ENCODE measurements at places on chromosomes 16 and 17. TPM values are rescaled to one million over a fixed set of nuclear protein-coding genes. Genes with fewer than 3 reads are reported as not detected.

DNA sequence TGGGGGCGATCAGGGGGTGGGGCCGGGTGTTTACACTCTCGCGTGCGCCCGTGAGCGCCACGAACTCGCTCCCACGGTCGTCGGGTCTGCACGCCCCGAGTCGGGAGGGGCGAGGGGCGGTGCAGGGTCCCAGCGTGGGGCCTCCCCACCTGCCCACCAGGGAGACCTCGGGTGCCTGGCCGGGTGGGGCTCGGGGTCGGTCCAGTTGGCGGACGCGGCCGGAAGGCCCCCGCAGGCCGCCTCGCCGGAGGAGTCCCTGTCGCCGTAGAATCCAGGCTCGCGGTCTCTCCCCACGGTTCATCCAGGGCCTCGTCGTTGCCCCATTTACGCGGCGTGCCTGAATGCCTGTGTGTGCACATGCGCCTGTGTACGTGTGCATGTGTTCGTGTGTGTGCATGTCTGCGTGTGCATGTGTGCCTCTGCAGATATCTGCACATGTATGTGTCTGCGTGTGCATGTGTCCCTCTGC lies 510 bp upstream of the RAB40B start:
- no peaks in the 10 kb centered on the region for H3K27me3 ChIP-seq
- H3K27ac ChIP-seq = peak overlapping the region; percentile 85
- peaks cover 13% of the 10 kb centered on the region for H3K4me1 ChIP-seq
- no peak for DNase-seq
- H3K36me3 ChIP-seq = peaks cover 41% of the 10 kb centered on the region
- H3K4me3 ChIP-seq = peak overlapping the region; percentile 73

- peaks cover 65% of the 10 kb centered on the region for H3K36me3 ChIP-seq
- H3K4me3 ChIP-seq = peak overlapping the region; percentile 75
- peak overlapping the region; percentile 45 for H3K27ac ChIP-seq
- H3K4me1 ChIP-seq = peaks cover 37% of the 10 kb centered on the region
- no peak for DNase-seq
These were observed 46.6 kb upstream of the SLC38A10 start for GRCh38 chr17:81341516-81342268.

The SGCA gene
- total RNA-seq = not detected

GRCh38 chr16:89737341-89738071 lies 16.2 kb downstream of the ZNF276 start:
- no peak overlapping the region for H3K4me3 ChIP-seq
- H3K36me3 ChIP-seq = peaks cover 98% of the 10 kb centered on the region
- H3K27ac ChIP-seq = peak overlapping the region; percentile 14
- H3K27me3 ChIP-seq = no peaks in the 10 kb centered on the region
- DNase-seq = no peak

DNA sequence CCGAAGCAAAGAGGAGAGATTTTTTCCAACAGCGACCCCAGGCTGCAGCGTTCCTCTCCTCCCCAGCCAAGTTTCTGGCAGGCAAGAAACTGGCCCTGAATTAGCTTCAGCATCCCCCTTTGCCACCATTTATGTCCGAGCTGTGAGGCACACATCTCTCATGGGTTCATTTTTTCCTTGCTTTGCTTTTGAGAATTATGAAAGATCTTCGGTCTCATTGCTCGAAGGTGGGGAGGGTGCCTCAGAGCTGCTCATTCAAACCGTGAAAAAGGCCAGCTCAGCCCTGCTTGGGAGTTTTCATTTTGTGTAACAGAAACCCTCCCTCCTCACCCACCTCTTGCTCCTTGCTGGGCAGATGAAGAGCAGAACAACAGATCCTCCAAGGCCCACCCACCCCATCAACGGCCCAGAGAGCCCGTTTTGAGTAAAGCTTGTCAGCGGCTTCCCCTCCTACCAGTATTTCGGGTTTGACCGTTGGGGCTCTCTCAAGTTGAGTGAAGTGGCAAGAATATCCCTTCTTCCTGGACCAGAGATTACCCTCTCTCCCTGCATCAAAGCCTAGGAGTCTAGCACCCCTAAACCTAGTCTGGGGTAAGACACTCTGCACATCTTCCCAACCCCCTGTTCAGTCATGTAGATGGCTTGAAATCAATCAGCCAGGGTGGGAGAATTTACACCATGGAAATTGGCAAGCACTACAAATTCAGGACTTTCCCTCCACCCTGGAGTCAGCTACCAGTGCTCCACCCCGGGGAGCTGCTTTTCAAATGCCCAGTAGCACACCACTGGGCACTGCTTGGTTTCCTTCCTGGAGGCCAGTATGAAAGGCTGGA lies 1.8 kb downstream of the CCR7 start:
- H3K4me1 ChIP-seq = peaks cover 17% of the 10 kb centered on the region
- H3K27me3 ChIP-seq = peaks cover 92% of the 10 kb centered on the region
- no peak overlapping the region for H3K27ac ChIP-seq
- DNase-seq = no peak

The PYDC1 gene
- not detected for total RNA-seq

GRCh38 chr16:87366288-87366687 lies 17.3 kb downstream of the FBXO31 start:
- no peak overlapping the region for H3K4me3 ChIP-seq
- H3K27ac ChIP-seq = no peak overlapping the region
- H3K36me3 ChIP-seq = no peaks in the 10 kb centered on the region
- no peak for DNase-seq
- H3K4me1 ChIP-seq = peaks cover 6% of the 10 kb centered on the region
- no peaks in the 10 kb centered on the region for H3K27me3 ChIP-seq

- H3K36me3 ChIP-seq = no peaks in the 10 kb centered on the region
- H3K27ac ChIP-seq = no peak overlapping the region
- H3K4me3 ChIP-seq = no peak overlapping the region
- DNase-seq = no peak
- H3K4me1 ChIP-seq = no peaks in the 10 kb centered on the region
These were observed 975.3 kb upstream of the SOX9 start for GRCh38 chr17:71145486-71145885.

The PIMREG gene
- total RNA-seq = 24.3 TPM

All from Calu3 (cell line).